Karpas-422 (cell line): ENCODE measurements at places on chromosomes 13 and 19.

DNA sequence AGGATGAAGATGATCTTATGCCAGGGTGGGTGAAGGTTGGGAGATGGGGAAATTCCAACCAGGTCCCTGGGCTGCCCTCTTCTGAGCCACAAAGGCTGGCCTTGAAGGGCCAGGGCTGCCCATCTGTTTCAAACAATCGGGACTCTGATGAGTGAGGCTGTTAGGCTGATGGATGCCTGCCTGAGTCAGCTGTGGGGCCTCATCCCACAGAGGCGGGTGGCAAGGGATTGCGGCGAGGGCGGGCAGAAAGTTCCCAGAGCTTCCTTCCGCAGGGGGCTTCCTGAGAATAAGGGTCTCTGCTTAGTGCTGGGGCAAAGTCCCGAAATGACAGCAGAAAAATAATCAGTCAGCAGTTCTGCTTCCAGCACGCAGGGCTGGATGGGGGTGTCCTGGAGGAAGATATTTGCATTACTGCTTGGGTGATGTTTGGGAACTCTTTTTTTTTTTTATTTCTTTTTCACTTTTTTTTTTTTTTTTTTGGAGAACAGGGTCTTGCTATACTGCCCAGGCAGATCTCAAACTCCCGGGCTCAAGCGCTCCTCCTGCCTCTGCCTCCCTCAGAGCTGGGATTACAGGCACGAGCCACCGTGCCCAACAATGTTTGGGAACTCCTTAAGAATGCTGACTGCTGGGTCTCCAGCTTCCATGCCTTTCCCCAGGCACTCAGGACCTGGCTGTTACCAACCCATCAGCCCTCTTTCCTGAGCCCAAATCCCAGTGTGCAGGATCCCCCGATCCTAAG, 14.1 kb downstream of the SH3GL1 start:
- DNase-seq, result no peak

DNA sequence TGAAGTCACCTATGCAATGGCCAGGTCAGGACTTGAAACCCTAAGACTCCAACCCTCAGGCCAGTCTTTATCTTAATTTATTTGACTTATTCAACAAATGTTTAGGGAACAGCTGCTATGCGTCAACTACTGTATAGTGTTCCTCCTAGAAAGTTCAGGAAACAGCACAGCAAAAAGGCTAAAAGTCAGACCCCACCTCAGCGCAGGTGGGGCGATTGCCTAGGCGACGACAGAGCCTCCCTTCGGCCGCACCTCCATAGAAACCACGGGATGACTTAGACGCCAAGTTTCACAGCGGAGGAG, 502 bp downstream of the VRK3 start:
- DNase-seq, result no peak

DNA sequence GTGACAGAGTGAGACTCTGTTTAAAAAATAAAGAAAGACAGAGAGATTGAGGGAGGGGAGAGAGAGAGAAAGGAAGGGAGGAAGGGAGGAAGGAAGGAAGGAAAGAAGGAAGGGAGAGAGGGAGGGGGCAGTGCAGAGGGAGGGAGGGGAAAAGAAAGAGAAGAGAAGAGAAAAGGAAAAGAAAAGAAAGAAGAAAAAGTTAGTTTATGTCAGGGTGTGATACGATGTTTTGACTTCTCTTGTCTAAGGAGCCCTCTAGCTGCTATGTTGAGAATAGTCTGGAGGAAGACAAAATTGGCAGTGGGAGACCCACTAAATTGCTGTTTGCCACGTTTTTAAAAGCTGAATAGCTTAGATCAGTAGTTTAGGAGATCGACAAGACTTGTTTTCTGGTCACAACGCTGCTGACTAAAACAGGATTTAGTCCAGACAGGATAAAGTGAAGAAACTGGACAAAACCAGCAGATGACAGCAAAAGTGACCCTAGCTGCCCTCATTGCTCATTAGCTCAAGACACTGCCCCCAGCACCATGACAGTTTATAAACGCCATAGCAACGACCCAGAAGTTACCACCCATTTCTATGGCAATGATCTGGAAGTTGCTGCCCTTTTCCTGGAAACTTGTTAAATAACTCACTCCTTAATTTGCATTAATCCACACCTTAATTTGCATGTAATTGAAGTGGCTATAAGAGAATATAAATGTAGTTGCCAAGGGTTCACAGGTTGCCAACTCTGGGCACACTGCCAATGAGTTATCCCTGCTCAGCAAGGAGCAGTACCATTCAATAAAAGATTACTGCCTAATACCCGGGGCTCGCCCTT, 11.1 kb downstream of the TEX101 start:
- DNase-seq, result peak; percentile 60

- no peak for DNase-seq
Observed at GRCh38 chr13:93797463-93797862, 570.9 kb downstream of the GPC6 start.
